ENCODE measurements at places on chromosomes 12 and 14.

- DNase-seq: no peak
Measured at GRCh38 chr14:72663076-72663487, 230.8 kb downstream of the DPF3 start.

DNA sequence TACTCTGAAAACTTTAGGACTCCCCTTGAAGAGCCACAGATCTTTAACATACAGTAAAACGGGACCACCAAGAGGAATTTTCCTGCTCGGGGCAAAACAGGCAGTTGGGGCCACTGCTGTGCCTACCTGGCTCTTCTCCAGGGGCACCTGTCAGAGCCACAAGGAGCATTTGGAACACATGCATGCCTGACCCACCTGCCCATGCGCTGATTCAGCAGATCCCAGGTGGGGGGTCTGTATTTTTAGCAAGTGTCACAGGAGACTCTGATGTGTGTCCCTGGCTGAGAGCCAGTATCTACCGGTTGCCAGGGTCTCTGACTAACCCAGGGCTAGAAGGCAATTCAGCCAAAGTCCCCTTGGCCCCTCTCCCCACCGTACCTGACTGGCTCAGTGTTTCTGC lies 6.5 kb downstream of the CTDSP2 start:
- DNase-seq: no peak

DNA sequence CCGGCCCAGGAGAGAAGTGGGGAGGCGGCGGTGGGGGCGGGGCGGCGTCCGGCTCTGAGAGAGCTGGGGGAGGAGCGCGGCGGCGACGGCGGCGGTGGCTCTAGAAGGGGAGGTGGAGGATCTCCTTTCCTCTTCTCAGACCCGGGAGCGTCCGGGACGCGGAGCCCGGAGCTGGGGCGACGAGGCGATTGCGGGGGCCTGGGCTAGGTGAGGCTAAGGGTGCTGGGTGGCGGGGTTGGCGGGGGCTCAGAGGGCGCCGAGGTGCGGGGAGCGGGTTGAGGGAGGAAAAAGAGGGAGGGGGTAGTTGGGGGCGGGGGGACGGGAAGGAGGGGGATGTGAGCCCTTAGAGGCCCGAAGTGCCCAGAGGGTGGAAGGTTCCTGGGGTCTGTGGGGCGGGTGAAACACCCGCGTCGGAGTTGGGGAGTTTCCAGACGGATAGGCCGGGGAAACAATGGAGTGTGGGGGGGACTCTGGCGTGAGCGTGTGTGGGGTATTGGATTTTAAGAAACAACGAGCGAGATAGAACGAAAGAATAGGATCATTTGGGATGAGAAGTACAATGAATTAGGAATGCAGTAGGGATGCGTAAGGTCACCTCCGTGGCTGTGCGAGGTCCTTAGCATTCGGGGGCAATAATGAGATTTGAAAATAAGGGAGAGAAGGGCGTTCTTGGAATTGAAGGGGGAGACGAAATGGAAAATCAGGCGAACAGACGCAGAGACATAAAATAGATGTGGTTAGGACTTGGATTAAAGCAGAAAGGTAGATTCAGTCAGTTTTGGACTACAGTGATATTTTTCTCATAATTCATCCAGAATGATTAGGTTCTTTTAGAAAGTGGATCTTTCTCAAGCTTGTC lies at the start of gene SPATS2:
Gene SPATS2 (plus strand): TSS at position 82 of the 859 bp plus-strand sequence. CDS start 93,551 bp downstream, outside the sequence.
- DNase-seq: no peak

GRCh38 chr12:130286041-130286440 lies 51.6 kb upstream of the PIWIL1 start:
- no peak for DNase-seq

DNA sequence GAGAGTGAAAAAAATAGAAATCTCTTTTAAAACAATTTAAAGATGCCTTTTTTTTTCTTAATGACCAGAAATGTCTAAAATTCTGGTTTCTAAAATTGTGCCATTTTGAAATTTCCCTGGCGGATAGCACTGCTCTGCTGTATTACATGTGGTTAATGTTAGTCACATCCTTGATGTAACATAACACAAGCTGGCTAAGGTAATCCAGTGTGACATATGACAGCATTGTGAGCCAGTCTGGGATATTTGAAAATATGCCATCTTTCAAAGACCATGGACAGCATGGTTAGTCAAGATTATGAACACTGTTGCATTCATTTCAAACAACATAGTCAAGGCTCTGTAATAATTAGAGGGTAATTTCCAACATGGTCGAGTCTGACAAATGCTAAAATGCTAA lies 133.2 kb downstream of the ALX1 start:
- DNase-seq: no peak

GRCh38 chr12:90254796-90255195 lies 546.2 kb upstream of the ATP2B1 start:
- DNase-seq: no peak

- DNase-seq: no peak
Measured at GRCh38 chr12:120826335-120826734, 77.8 kb downstream of the SPPL3 start.

DNA sequence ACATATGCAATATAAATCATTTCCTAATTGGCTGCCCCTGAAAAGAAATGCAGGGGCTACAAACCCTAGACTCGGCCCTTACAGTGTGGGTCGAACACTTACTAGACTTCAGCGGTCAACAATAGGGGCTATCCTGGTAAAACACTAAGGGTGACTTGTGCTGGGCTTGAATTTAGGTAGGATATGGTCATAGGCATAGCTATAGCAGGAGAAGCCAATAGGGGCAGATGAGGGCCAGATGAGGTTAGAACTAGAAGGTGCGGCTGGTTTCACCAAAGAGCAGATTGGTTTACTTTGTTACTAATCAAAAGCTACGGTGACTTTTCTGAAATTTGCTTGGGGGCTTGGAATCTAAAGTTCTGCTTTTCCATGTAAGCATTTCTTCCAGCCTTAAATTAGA lies 282.3 kb upstream of the DIO2 start:
- no peak for DNase-seq

GRCh38 chr14:91108941-91109611 lies 4.8 kb upstream of the DGLUCY start:
- no peak for DNase-seq

- peak; percentile 65 for DNase-seq
Measured at GRCh38 chr12:121579981-121580868, 598 bp downstream of the KDM2B start.

DNA sequence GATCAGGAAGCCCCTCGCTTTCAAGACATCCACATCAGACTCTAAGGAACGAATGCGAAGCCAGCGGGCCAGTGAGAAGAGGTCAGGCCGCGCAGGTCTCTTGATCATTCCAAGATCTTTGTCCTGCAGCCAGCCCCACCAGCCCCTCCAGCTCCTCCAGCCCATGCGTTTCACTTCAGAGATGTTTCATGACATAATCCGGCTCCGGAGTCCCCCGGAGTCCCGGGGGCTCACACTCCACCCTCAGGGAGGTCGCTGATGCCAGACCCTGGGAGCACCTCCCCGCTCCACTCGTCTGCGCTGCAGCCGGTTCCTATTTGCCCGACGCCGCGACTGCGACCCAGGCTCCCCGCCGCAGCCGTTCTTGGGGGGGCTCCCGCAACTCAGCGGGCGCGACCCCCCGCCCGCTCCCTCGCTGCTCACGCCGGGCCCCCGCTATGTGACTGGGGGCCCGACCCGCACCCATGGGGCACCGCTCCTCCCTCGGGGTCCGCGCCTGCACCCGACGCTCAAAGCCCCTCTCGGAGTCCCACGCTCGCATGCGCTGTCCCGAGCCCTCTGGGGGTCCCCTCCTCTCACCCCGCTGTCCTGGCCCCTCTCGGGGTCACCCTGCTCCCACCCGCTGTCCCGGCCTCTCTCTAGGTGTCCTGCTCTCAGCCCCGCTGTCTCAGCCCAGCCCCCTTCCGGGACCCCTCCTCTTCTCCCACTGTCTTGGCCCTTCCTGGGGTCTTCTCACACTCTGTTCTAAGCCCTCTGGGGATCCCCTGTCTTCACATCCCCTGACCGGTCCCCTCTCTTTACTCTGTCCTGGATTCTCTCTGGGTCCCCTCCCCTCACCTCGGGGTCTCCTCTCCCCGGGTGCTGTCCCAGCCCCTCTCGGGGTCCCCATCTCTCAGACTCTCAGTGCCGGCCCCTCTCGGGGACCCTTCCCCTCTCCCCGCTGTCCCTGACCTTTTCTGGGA lies 1.1 kb downstream of the TAOK3 start:
- no peak for DNase-seq

DNA sequence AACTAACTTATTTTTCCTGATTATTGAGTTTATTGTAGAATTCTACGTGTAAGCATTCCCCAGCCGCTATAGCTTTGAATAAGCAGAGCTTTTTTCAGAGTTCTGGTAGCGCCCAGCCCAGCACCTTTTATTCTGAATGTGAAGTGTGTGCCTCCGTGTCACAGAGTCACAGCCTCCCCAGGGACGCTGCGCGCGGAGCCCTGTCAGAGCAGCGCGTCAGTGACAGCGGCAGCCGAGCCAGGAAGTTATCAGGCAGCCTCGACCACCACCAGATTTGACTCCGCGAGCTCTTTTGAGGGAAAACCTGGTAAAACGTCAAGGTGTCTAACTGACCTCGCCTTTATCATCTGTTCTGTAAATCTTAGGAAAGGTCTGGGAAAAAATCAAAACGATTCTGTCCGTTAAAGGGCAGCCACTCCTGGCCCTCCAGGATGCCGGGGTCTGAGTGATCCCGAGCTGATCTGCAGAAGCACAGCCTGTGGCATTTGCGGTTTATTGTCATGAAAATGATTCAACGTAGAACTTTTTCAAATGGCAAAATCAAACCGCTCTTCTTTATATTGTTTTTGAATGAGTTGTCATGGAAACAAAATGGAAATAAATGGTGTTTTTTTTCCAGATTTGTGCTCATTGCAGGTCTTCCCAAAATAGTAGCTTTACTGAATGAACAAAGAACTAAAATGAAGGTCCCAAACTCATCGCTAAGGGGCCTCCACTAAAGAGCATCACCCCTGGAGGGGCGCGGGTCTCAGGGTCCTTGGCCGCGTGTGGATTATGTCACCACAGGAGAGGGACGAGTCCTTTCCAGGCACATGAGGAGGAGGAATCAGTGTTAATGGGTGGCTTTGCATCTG lies 43.1 kb upstream of the MMP17 start:
- DNase-seq: no peak

DNA sequence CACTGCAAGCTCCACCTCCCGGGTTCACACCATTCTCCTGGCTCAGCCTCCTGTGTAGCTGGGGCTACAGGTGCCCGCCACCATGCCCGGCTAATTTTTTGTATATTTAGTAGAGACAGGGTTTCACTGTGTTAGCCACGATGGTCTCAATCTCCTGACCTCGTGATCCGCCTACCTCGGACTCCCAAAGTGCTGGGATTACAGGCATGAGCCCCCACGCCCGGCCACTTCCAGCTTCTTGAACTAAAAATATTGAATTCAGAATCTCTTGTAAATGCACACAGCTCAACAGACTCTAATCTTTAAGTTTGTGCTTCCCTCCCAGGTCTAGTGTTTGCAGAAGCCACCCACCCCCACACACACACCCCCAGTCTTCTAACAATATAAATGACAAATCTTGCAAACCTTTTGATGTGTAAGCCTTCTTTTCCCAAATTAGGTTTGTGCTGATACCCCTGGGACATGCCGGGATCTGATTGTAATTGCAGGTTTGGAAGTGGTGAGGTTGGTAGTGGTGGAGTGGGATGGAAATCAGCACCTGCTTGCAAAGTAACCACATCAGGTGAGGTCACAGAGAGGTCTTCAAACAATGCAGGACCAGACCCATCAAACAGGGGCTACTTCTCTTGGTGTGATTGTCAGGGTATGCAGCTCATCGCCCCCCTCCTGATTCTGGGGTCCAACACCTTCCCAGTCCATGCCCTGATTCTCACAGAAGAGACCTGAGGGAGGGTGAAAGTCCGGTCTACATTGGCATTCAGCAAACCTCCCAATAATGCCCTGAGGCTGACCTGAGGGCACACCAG lies 51.4 kb upstream of the GPR132 start:
- no peak for DNase-seq

DNA sequence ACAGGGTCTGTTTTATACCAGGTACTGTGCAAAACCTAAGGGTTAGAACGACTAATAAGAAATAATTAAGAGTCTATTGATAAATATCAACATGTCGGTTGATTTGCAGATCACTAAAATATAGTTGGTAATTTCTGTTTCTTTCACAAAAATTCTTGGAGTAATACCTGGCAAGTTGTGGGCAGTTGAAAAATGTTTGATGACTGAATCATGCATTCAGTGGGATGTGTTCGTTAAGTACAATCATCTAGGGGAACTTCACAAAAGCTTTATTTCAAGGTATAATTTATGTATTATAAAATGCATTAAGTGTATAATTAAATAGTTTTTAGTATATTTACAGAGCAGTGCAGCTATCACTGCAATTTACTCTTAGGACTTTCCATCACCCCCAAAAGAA lies 120.0 kb downstream of the KCNA5 start:
- DNase-seq: no peak

DNA sequence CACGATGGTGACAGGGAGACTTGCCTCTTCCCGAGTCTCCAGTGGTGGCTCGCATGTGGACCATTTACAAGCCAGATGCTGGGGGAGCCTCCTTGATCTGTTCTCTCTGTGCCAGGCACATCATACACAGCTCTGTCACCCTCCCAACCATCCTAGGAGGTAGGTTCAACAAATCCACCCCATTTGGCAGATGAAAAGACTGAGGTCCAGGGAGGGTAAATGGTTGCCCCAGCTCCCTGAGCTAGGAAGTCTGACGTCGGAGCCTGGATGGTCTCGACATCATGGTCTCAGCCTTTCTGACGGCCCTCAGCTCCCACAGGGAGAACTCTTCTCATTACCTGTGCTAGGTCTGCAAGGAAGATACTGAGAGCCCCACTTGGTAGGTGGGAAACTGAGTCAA lies 189.6 kb downstream of the RBM19 start:
- DNase-seq: no peak

DNA sequence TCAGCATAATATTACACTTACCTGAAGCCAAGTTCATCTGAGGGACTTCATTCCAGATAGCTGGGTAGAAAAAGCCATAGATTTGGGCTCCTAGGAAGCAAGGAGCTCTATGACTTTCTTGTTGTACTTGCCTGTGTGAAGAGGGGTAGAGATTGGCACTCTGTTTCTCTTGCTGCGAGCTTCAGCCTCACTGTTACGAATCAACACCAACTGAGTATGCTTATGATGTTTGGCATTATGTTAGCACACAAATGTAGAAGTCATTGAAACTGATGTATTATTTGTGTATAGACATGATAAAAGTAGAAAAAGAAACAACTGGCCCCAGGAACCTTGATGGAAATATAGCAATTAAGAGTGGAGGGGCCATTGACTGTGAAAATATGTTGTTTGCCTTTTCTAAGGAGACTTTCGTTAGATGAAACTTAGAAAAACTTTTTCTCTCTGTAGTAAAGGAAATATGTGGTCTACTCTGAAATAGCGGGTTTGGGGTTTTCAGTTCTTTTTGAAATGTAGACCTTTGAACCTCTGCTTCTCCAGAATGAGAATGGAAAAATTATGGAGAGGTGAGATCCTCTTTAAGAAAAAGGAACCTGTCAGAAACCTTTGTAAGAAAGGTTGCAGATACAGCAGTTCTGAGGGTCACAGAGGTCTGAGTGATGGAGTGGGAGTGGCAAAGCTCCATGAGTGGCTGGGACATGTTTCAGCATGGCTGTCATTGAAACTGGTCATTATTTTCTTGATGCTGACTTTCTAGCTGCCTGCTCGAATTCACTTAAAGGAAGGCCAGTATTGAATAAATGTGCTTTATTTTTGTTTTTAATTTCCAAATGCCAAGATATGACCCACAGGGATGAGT lies 159.9 kb downstream of the GCH1 start:
- DNase-seq: no peak

Data from activated CD8-positive, alpha-beta memory T cell treated with anti-CD3 and anti-CD28 coated beads for 1 hour (primary cell).